ENCODE measurements at places on chromosomes 13 and 19.

GRCh38 chr13:31904941-31905824 lies 126.4 kb upstream of the FRY start:
- DNase-seq: no peak

- DNase-seq: no peak
These were observed 1.4 kb downstream of the SIGLEC7 start for GRCh38 chr19:51143486-51143885.

GRCh38 chr13:92494915-92495314 lies 731.7 kb upstream of the GPC6 start:
- DNase-seq: no peak

GRCh38 chr13:87779426-87779825 lies 108.3 kb downstream of the SLITRK5 start:
- DNase-seq: no peak

DNA sequence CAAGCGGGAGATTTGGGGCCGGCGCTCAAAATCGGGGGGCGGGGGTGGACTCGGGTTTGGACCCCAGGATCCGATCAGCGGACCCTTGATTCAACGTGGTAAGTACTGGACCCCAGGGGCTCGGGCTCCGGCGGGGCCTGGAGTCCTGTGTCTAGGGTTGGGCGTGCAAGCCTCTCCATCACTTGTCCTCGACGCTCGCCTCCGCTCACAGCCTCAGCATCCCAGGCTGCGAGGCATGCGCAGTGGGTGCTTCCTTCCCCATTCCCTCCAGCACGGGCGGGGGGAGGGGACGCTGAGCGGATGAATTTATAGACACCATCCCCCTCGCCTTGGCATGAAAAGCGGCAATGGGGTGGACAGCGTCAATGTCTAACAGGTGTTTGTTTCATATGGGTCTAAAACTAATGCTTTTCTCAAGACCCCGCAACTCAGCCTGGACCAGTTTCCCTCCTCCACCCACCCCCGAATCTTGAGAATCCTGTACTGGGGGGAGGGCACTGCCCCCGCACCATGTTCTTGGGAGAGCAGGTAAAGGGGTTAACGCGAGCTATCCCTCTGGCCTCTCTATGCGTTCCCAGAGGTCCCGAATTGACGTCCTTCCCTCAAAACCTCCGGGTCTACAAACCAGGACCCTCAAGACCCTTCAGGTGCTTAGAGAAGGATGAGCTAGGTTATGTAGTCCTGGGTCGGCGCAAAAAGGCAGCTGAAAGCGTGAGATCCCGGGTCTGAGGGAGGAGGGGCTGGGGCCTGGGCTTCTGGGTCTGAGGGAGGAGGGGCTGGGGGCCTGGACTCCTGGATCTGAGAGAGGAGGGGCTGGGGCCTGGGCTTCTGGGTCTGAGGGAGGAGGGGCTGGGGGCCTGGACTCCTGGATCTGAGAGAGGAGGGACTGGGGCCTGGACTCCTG lies 579 bp downstream of the CPT1C start:
- no peak for DNase-seq

DNA sequence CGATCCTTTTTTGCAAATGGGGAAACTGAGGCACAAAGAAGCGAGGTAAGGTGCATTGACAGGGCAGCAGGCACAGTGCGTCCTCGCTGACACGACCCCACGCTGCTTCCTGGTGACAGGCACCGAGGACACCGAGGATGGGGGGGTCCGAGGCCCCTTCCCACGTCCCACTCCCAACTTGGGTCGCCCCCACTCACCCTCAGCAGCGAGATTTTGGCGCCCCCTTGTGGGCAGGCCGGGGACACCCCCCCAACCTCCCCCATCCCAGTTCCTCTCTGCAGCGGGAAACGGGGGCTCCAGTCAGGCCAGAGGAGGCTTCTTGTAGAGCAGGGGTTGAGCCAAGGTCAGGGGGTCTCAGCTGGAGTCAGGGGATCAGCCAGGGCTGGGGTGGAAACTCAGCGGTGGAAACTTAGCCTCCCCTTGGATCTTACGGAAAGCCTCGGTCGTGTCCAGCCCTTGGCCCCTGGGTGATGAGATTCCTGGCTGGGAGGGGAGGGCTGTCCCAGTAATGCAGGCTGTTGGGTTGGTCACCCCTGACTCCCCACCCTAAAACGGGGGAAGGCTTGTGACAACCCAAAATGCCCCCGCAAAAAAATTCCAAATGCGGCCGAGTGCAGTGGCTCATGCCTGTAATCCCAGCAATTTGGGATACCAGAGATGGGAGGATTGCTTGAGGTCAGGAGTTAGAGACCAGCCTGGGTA lies 8.2 kb downstream of the SMIM24 start:
- DNase-seq: no peak

DNA sequence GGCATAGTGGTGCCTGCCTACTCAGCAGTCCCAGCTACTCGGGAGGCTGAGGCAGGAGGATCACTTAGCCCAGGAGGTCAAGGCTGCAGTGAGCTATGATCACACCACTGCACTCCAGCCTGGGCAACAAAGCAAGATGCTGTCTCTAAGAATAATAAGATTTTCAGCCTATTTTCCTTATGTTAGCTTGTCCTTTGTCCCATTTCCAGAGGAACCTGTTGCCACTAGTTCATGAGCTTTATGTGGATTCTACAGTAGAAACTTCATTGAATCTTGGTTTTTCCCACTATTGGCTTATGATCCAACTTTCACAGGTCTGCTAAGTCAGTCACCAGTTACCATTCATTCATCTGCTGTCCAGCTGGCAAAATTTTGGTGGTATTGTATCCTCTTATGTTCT lies 18.2 kb downstream of the FFAR2 start:
- DNase-seq: no peak

- DNase-seq: no peak
These were observed 12.2 kb upstream of the LILRA5 start for GRCh38 chr19:54325194-54325621.

DNA sequence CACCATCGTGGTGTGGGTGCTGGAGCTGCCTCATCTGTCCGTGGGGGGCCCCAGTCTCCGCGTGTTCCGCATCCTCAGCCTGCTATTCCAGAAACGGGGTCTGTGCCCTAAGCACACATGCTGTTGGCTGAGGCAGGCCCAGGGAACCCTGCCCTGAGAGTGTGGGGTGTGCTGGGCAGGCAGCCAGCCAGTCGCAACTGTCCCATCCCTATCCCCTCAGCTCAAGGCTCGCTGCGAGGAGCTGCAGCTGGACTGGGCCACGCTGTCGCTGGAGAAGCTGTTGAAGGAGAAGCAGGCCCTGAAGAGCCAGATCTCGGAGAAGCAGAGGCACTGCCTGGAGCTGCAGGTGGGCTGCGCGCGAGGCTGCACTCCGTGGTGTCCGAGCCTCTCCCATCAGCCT lies 21.9 kb downstream of the PLEKHJ1 start:
- DNase-seq: no peak

- DNase-seq: no peak
These were observed 1812.2 kb downstream of the PCDH9 start for GRCh38 chr13:65417953-65418352.
